ENCODE measurements at places on chromosomes 5 and 9. TPM values are rescaled to one million over a fixed set of nuclear protein-coding genes. Genes with fewer than 3 reads are reported as not detected.

The EIF4E1B gene
- 1.3 TPM for total RNA-seq

The CBY3 gene
- 1.6 TPM for total RNA-seq

The CXCL14 gene
- 1.1 TPM for total RNA-seq

The LECT2 gene
- not detected for total RNA-seq

The ZNF462 gene
- 159 TPM for total RNA-seq

The TLE1 gene
- 75.1 TPM for total RNA-seq

The CDX1 gene
- 0.22 TPM for total RNA-seq

The OTP gene
- not detected for total RNA-seq

The PDE6A gene
- not detected for total RNA-seq

The REEP2 gene
- 49.0 TPM for total RNA-seq

The C6 gene
- not detected for total RNA-seq
